Kidney (tissue), 22 donors: ENCODE measurements at places on chromosomes 7 and 10.

DNA sequence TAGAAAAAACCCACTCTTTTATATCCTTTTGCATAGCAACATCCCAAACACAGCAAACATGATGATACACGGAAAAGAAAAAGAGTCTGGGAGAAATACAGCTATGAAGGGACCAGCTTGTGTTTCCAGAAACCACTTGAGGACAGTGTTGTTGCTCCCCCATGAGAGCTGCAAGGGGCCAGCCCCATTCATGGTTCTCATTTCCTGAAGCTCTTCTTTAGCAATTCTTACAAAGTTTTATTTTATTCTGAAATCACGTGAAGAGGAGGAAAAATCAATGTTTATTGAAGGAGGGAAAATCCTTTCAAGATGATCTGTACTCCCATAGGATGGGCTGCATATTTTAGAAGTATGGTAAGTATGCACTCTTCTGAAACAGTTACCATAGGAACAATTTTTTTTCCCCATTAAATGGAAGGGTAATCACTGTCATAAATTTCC is 17.5 kb upstream of the PRTFDC1 start:
- DNase-seq = no peak

DNA sequence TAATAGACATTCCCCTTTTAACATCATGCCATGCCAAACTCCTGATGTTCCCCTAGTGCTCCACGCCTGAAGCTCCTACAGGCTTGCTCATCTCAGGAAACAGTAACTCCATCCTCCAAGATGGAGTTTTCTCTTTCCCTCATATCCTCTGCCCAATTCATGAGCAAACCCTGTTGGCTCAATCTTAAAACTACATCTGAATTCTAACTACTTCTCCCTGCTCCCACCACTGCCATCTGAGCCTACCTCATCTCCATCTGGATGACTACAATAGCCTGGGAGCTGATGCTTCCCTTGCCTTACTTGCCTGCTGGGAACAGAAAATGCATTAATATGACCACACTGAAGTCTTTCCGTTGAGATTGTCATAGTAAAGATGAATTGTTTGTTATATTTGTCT is 271.7 kb upstream of the MKLN1 start:
- no peak for DNase-seq

DNA sequence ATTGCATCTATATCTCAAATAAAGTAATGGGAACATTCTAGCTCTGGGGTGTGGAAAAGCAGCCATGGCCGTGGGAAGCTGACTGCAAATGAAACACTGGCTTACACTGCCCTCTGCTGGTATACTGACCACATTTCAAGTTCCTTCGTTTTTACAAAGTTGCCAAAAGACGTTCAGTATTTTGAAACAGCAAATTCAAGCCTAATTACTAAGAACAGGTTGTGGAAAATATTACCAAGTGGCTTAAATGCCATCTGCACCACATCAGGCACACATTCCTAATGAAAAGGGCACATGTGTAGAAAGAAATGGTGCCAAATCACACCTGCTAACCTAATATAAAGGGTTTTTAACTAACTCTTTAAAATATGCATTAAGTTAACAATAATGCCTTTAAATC is 83.9 kb downstream of the JAZF1 start:
- DNase-seq = peak; percentile 70

GRCh38 chr10:82267960-82268359 is 393.0 kb downstream of the NRG3 start:
- DNase-seq = no peak

DNA sequence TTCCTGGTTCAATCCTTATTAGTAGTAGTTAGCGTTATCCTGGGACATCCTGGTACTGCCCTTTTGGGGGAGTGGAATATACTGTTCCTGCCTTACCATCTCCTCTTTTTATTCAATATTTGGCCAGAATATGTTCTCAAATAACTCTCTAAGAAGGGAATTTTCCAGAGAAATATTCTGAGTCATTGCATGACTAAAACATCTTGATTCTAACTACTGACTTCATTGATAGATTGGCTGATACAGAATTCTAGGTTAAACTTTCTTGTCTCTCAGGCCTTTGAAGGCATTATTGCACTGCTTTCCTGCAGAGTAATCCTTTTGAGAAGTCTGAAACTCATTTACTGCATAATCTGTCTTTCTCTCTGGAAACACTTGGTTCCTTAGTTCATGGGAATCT is 275.5 kb upstream of the DGKB start:
- DNase-seq = no peak

DNA sequence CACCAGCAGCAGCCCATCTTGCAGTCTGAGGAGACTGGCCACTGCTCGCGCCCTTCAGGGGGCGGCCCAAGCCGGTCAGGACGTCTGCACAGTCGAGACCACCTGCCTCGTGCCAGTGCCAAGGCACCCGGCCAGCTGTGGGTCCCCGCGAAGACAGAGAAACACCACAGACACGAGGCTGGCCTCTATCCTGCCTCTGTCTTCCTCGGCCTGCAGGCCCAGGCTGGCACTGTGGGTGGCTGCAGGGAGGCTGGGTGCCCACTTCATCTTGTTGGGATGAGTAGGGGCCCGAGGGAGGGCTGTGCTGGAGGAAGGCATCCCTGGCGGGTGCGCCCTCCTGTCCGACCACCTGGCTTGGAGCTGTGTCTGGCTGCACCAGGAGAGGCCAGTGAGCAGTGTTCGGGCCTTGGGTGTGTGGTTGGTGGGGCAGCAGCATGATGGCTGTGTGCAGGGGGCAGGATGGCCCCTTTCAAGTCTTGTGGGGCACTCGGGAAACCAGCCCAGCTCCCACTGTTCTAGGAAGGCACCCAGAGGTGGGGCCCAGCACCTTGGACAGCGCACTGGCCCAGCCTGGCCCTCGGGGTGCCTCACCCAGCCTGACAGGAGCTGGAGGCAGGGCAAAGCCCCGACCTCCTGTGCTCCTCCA is 7.3 kb downstream of the DPYSL4 start:
- peak; percentile 38 for DNase-seq

- no peak for DNase-seq
These were observed 185.0 kb upstream of the LRRN3 start for GRCh38 chr7:110905773-110906566.
